ENCODE measurements at places on chromosomes 13 and 19.

DNA sequence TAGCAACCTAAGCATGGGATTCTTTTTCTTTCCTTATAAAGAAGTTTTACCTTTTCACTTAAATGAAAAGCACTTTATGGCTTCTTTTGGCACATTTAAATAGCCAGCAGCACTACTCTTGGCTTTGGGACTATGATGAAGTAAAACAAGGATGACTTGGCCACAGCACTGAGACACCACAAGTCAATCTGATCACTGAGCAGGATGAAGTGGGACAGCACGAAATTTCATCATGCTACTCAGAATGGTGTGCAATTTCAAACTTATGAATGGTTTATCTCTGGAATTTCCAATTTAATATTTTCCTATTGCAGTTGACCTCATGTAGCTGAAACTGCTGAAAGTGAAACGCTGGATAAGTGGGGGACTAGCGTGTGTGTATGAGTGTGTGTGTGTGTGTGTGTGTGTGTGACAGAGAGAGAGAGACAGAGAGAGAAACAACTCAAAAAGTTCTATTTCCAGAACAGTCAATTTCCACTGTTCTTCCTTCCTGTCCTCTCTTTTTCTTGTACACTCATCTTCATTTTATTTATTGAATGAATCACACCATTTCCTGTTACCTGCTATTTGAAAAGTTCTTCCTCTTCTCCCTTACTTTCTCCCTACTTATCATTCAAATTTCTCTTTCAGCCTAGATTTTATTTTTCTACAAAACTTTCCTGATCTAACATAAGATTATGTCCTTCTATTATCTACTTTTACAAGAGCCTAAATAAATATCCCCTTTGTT lies 414.2 kb upstream of the MIR17HG start:
- DNase-seq, result no peak

DNA sequence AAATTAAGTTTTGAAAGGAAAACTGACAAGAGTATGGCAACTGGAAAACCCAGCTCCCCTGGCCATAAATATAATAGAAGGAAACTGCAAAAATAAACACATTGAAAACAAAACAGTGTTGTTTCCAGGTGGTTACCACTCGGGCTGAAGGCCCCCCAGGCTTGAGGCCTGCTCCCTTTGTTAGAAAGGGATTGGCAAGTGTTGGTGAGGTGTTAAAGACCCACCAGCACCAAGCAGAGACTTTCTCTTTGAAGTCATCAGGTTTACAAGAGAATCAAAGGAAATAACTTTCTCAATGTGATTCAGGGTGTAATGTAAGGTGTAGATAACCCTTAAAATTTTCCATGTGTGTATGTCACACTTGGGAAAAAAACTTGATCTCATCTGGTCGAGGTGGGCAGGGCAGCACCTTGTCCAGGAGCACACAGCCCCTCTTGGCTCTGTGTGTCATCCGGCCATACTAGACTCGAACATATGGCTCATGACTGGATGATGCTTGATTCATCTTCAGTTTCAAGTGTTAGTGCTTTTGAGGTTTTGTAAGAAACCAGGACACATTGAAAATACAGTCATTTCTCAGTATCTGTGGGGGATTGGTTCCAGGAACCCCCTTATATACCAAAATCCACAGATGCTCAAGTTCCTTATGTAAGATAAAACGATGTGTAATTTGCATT lies 7.8 kb downstream of the ACTN4 start:
- no peak for DNase-seq

DNA sequence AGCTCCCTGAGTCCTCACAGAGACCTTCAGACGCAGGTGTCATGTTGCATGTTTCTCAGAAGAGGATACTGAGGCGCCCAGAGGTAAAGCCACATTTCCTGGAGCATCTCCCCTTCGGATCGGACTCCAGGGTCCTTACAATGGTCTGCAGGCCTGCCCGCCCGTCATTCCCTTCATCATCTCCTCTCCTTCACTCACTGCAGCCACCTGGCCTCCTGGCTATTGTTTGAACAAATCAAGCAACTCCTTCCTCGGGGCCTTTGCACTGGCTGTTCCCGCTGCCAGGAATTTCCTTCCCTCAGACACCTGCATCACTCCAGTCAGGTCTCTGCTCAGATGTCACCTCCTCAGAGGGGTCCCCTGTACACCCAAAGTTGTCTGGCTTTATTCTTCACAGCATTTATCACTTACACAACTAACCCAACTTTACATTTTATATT lies 20.3 kb downstream of the CEACAM16 start:
- no peak for DNase-seq

DNA sequence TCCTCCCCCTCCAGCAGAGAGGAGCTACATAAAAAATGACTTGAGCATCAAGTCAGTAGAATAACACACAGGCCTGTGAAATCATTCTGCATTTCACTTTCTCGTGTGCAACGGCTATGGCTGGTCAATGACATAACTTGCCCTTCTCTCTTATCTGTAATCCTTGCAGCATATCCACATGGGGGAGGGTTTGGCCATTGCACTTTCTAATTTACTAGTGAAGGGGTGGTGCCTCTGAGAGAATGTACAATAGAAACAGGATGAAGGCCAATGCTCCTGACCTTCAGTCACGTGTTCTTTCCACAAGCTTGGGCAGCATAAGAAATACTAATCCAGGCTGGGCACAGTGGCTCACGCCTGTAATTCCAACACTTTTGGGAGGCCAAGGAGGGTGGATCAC lies 641.0 kb upstream of the ARGLU1 start:
- no peak for DNase-seq

DNA sequence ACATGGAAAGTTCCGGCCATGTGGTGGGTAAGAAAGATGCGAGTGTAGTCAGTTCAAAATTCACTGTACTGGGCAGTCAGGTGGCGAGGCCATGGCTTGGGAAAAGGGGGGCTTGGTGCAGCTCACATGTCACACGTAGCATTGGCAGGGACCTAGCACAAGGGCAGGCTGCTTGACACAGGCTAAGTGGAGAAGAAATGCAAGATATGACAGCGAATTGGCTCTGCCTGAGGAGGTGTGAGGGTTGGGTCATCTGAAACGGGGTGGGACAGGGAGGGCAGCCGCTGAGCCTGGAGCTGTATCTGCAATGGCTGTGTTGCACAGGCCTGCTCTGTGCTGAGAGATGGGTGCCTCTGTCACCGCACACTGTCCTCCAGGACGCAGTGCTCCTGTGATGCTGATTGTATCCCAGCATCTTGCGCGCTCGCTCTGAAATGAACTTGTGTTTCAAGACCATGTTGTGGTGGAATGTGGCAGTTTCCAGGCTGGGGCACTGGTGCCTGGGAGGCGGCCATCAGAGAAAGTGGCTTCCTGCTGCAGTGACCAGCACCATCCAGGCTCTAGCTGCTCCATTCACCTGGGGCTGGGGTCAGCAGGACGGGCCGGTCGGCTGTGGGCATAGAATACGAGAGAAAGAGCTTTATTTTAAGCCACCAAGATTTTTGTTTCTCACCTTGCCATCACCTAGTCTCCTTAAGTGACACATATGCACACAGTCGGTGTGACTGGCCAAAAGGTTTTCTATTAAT lies 70.3 kb downstream of the TEX29 start:
- DNase-seq, result no peak

DNA sequence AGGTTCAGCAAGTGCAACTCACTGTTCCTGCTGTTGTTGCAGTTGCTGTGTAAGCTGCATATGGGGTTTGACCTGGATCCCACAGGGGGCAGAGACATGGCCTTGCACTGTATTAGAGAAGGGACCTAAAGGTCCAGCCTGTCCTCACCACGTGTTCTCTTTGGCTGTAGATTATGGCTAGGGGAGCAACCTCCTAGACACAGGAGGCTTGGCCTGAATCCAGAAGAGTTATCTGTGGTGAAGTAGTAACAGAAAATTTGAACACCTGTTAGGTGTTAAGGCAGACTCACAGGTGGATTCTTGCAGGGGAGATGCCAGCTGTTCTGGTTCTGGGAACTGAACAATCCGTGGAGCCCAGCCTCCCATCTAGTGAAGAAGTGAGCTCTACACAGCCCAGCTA lies 3.4 kb upstream of the CYP4F11 start:
- no peak for DNase-seq

- DNase-seq, result no peak
Observed at GRCh38 chr19:5308451-5309437, 31.9 kb downstream of the PTPRS start.

DNA sequence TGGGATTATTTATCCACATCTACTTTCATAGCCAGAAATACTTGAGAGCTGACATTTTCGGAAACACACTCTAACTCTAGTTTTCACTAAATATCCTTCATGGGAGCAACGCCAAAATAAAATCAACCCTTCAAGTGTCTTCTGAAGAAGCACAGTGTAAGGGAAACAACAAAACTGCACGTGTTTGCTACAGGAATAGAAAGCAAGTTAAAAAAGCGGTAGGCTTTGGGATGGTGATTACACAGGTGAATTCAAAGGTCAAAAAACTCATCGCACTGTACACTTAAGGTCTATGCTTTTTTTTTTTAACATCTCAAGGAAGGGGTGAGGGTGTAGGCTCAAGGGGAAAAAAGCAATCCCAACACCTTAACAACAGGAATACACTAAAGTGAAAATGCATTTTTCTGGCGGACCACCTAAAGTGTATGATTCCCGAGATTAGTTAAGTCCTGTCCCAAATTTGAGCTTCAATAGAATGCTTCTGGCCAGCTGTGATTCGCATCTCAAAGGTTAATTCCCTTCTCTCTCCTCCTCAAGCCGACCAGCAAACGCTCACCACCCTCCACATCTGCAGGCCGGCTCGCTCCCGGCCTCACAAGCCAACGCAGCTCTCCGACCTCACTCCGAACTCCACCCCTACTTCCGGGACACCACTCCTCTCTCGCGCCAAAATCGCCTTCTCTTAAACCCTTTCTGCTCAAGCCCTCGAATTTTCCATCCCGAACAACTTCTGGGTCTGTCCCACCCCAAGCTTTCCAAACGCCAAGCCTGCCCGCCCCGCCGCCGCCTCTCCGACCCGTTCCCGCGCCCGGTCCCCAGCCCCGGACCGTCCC lies 1.1 kb downstream of the ARGLU1 start:
- DNase-seq, result peak; percentile 87

GRCh38 chr13:33612641-33613638 lies 205.0 kb upstream of the RFC3 start:
- DNase-seq, result no peak

- DNase-seq, result no peak
Observed at GRCh38 chr13:78187781-78188180, 269.1 kb upstream of the EDNRB start.

DNA sequence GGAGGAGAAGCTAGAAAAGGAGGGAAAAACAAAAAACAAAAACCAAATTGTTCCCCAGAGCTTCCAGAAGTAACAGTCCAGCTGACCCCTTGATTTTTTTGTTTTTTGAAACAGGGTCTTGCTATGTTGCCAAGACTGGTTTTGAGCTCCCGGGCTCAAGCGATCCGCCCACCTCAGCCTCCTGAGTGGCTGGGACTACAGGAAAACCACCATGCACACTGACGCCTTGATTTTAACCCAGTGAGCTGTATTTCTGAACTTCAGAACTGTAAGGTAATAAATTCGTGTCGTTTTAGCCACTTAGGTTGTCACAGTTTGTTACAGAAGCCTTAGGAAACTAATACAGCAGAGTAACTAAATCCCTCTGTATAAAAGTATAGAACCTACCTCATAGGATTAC lies 1.1 kb upstream of the NEK3 start:
- DNase-seq, result peak; percentile 18

- no peak for DNase-seq
Observed at GRCh38 chr19:12997967-12998940, 3.0 kb downstream of the NFIX start.

GRCh38 chr19:42216653-42217519 lies 591 bp downstream of the DEDD2 start:
- DNase-seq, result peak; percentile 52

DNA sequence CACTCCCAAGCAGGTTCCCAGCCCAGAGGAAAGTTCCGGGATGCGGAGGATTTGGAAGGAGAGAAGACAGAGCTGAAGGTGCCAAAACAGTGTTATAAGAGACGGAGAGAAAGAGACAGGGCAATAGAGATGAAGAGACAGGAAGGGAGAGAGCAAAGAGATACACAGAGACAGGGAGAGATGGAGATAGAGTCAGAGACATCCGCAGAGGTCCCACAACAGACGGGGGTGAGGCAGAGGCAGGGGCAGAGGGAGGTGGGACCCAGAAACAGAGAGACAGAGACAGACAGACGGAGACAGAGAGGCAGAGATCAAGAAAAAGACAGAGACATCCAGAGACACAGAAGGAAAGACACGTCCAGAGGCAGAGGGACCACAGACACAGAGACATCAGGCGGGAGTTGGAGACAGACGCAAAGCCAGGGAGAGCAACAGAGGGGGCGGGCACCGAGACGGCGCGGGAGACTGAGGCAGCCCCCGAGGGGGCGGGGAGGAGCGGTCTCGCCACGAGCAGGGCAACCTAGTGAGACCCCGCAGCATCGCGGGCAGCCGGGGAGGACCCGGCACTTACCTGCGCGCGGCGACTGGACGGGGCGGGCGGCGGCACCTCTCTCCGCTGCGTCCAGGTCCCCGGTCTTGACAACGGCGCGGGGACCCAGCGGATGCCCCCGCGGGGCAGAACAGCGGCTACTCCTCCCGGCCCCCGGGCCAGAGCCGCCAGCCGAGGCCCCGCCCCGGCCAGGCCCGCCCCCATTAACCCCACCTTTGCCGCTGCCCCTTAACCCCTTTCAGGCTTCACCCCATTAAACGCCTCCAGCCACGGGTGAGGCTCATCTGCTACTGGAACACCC lies at the start of gene GPR4:
TSS of gene GPR4 (minus strand) at position 689 of the 851 bp plus-strand sequence. CDS start 10,346 bp downstream, outside the sequence.
- DNase-seq, result peak; percentile 36

DNA sequence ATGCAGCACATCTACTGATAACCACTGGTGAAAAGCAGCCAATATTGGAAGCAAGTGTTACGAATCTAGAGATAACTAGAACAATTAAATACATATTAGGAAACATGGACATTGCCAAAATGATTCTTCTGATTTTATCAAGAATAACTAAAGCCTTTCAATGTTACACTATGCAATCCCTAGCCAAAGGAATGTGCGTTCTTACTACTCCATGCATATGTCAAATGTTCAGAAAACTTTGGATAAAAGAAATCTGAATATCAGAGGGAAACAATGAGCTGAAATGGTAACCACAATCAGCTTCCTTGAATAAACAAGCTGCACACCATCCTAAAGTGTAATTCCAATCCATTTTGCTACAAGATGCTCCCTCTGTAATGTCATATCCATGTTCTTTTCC lies 951 bp upstream of the POSTN start:
- no peak for DNase-seq

GRCh38 chr13:45662162-45662561 lies 40.0 kb upstream of the CBY2 start:
- DNase-seq, result no peak

GRCh38 chr13:33208290-33209220 lies 77.0 kb downstream of the STARD13 start:
- DNase-seq, result peak; percentile 16

GRCh38 chr13:44104197-44104490 lies 224.4 kb downstream of the LACC1 start:
- no peak for DNase-seq

- DNase-seq, result no peak
Observed at GRCh38 chr13:53783471-53783870, 754.9 kb downstream of the OLFM4 start.

All from hematopoietic multipotent progenitor cell treated with erythropoietin and hydrocortisone succinate and interleukin-3 and kit ligand, for 6 days (in vitro differentiated cells).